ENCODE measurements at places on chromosomes 1 and 21.

DNA sequence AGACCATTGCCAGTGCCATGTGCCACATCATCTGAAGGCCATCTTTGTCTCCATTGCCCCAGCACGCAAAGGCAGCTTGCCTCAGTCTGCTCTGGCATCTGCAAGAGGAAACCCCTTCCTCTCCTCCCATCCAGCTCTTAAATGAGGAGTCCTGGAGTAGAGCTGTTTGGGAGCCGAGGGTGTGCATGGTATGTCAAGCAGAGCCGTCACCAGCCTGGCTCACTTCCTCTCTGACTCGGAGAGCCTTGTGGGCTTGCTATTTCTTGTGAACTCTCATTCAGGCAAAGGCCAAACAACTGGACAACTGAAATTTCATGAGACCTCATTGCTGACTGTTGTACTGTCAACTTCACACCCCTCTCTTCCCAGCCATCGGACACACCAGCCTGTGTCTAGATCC lies 143.9 kb downstream of the SIPA1L2 start:
- DNase-seq = no peak

GRCh38 chr1:17904290-17904689 lies 149.2 kb downstream of the ACTL8 start:
- no peak for DNase-seq

DNA sequence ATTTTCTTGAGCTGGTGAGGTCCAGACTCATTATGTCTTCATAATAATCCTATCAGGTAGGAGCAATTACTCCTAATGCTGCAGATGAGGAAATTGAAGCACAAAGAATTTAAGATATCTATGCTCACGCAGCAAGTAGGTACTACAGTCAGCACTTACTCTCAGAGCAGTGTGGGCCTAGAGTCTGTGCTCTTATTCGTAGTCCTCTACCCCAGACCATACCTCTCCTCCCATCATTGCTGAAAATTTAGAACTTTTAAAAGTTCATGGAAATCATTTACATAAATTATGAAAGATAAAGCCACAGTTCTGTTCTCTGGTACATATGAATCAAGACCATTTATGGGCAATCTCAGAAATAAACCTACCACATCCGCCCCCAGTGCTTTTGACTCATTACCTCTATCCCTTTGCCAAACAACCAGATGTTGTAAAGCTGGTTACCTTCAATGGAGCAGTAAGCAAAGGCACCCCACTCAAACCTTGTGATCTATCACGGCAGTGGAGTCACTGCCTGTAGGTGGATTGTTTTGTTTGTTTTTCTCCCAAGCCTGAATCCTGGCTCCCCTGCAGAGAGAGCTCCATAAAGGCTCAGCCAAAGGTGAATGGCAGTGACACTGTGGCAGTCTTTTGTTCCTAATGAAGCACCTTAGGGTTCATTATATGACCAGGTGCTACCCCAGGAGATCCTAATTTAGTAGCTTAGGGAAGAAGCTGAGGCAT lies 20.9 kb upstream of the MAN1A2 start:
- DNase-seq = no peak

GRCh38 chr1:160400646-160401486 lies 502 bp downstream of the VANGL2 start:
- no peak for DNase-seq

DNA sequence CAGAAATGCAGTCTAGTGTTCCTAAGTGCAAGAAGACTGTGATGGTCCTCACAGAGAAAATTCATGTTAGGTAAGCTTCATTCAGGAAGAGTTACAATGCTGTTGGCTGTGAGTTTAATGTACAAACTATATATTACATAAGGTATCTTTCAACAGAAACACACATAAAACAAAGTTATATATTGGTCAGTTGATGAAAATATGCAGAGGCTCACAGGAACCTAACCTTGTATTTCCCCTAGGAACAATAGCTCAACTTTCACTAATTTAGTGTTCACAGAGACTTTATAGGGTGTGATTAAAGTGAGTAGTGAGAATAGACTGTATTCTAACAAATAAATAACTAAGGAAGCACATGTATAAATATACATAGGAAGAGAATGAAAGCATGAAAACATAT lies 676.9 kb upstream of the ADGRL4 start:
- DNase-seq = no peak

GRCh38 chr1:54601730-54602129 lies 21.6 kb downstream of the FAM151A start:
- no peak for DNase-seq

GRCh38 chr1:78688697-78689096 lies 39.1 kb downstream of the IFI44 start:
- DNase-seq = no peak

DNA sequence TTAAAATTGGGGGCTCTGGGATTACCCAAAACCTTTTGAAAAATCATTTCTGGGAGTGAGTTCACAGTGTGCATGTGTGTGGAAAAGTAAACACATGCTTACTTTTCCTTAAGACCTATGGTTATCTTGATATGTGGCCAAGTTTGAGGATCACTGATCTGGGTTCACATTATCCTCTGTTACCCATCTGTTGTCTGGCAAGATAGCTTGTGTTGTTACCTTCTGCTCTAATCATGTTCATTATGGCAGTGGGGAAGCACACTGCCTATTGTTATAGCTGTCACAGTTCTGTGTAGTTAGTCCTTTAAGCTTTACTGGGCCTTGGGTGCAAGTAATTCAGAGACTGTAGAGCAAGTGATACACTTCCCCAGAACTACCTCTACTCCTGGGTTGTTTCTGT lies 5.0 kb downstream of the CTBS start:
- no peak for DNase-seq

GRCh38 chr21:42781971-42782722 lies 97.2 kb downstream of the WDR4 start:
- DNase-seq = no peak

GRCh38 chr1:27021354-27022031 lies 8.8 kb upstream of the TENT5B start:
- DNase-seq = no peak

DNA sequence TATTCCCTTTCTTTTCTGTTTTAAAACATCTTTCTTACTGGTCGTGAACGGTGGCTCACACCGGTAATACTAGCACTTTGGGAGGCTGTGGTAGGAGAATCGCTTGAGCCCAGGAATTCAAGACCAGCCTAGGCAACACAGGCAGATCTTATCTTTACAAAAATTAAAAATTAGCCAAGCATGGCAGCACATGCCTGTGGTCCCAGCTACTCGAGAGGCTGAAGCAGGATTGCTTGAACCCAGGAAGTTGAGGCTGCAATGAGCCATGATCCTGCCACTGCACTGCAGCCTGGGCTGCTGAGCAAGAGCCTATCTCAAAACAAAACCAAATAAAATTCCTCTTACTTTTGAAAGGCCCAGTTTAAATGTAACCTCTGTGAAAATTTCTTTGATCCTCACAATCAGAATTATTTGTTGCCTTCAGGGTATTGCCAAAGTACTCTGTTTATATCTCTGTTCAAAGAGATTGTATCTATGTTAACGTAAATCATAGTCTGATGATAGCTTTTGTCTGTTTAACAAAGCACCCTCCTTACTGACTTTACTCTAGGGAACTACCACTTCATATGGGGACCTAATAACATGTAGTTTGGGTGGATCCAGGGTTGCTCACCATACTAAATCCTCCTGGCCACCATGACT lies 71.6 kb downstream of the RERE start:
- DNase-seq = no peak

- no peak for DNase-seq
Observed at GRCh38 chr1:112636597-112637253, 17.1 kb downstream of the CAPZA1 start.

- DNase-seq = no peak
Observed at GRCh38 chr1:62361431-62361830, 42.2 kb upstream of the KANK4 start.

- DNase-seq = peak; percentile 46
Observed at GRCh38 chr1:156797212-156797871, 19.3 kb downstream of the SH2D2A start.

- DNase-seq = no peak
Observed at GRCh38 chr1:104780470-104781078, 1030.9 kb downstream of the AMY1C start.

GRCh38 chr1:172398970-172399755 lies 21.3 kb upstream of the C1orf105 start:
- DNase-seq = no peak

DNA sequence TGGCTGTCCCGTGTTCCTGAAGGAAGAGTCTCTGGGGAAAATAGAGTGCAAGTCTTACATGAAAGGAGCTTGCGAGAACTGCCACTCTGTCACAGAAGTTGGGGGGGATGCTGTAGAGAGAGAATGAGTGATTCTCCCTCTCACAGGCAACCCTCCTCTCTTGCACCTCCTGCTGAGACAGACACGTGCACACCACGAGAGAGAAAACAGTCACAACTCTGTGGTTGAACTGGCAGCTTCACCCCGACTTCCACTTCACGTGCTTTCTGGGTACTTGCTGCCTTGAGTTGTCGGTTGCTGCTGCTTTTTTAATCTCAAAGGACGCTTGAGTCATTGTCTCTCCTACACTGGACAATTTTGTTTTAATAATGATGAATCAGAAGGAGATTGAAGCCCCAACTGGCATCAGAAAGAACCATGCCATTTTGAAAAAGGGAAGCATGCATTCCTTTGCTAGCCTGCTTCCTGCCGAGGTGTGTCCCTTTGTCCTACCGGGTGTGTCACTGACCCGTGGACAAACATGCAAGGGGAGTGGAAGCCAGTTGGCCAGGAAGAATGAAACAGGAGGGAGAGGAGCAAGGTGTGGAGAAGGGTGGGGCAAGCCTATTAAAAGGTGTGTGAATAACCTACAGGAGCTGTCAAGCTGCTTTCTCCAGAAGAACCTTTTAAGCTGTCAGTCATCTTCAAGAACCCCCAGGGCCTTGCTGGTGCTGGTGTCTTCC lies 164.2 kb downstream of the CACNA1E start:
- DNase-seq = no peak

DNA sequence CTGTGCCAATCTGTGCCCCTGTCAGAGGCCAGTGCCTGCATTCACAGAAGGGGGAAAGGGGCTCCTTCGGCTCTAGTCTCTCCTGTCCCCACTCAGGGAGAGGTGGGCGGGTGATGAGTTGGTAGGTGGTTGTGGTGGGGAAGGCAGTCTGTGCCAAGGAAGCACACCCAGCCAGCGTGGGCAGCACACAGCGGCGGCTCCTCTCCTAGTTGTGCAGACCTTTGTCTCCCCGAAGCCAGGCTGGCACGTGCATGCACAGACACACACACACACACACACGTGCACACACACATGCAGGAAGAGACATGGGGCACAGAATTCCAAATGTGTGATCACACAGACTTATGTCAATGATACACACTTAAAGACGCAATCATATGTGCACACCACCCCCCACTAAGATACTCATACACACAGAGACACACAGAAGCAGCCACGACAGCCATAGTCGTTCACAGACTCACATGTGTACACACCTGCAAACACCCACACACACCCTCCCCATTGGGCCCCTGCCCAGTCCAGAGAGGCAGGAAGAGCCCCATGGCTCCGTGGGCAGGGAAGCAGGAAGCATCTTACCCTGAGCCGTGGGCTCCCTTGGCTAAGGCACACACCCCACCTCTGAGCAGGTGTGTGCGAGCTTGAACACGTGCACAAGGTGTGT lies 16.4 kb downstream of the RIMS3 start:
- DNase-seq = no peak

- no peak for DNase-seq
Observed at GRCh38 chr1:20410503-20410902, 75.5 kb downstream of the CAMK2N1 start.

GRCh38 chr1:88421997-88422396 lies 262.1 kb upstream of the PKN2 start:
- DNase-seq = no peak

DNA sequence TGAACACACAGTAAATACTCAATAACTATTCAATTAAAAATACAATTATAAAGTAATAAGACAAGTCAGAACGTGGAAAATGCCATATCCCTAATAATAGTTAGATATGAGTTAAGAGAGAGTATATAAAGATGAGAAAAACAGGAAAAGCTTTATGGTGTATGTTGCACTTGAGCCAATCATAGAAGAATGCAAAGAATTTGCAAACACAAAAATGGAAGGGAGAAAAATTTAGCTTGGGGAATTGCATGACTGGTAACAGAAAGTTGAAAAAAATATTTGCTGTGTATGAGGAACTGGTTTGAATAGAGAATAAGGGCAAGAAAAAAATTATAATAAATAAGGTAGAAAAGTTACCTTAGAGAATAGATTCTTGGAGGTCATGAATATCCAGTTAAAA lies 739.6 kb upstream of the CXADR start:
- DNase-seq = no peak

DNA sequence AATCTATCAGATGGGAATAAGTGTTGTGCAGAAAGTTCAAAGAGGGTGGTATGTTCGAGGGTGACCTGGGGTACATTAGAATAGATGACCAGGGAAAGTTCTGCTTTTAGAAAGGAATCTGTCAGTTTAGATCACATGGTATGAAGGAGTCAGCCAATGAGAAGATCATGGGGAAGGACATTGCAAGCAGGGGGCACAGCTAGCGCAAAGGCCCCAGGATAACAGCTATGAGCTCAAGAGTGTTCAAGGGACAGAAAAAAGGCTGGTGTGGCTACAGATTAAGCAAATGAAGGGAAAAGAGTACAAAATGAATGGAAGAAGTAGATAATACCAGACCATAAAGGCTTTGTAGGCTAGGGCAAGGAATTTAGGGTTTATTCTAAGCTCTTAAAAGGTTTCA lies 8.6 kb downstream of the LEPR start:
- DNase-seq = no peak

DNA sequence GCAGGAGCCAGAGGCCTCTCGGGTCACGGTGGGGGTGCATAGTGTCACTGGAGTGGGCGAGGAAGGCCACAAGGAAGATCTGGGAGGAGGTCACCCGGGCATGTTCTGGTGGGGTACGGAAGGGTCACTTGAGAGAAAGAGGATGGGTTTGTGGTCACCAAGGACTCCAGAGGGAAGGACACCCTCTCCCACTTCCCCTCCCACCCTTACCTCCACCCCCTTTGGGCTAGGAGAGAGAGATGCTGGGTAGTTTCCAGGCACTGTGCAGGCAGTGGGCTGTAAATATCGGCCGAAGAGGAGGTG lies 703 bp downstream of the AMIGO1 start:
- no peak for DNase-seq

- no peak for DNase-seq
Observed at GRCh38 chr1:230283678-230284077, 142.5 kb downstream of the PGBD5 start.

GRCh38 chr1:8790987-8791386 lies 26.5 kb downstream of the RERE start:
- no peak for DNase-seq

DNA sequence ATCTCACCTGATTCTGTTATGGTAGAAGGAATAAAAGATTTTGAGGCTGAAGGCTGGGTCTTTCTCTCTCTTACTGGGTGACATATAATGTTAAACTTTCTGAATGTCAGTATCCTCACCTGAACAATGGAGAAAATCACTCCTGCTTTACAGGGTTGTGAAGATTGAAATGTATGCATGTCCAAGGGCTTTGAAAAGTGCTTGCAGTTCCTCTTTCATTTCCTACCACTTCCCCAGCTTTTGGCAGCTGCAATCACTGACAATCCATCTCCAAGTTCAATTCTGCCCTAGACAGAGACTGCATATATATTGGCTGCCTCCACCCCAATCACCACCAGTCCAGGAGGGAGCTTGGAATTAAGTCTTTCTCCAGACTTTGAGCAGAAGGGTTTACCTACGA lies 39.8 kb downstream of the FAM78B start:
- DNase-seq = no peak

- no peak for DNase-seq
Observed at GRCh38 chr1:161121042-161121650, 3.2 kb downstream of the NIT1 start.

GRCh38 chr1:79556189-79556588 lies 549.7 kb upstream of the ADGRL4 start:
- DNase-seq = no peak

GRCh38 chr1:226135709-226136108 lies 50.8 kb downstream of the ACBD3 start:
- DNase-seq = no peak

- no peak for DNase-seq
Observed at GRCh38 chr1:53643041-53643880, 95.7 kb downstream of the GLIS1 start.

Measured in activated T-cell treated with anti-CD3 and anti-CD28 coated beads for 24 hours (primary cell).